ENCODE measurements at places on chromosomes 7 and 10.

DNA sequence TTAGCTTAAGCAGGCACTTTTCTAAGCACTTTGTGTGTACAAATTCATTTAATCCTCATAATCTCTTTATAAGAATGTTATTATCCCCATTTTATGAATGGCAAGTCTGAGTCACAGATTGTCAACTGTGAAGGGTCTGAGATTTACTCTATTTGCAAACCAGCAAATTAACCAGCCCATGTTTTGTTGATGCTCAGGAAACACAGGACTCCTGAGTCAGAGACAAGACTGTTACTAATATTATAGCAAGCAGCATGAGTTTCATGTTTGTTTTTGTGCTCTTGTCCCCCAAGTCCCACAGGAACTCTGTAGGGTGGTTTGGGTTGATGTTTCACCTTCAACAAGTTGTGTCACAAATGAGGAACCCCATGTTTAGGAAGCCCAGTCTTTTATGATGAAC is 182.0 kb upstream of the PPP1R3A start:
- no peak for DNase-seq

GRCh38 chr10:71159892-71160291 is 52.5 kb upstream of the UNC5B start:
- no peak for DNase-seq

DNA sequence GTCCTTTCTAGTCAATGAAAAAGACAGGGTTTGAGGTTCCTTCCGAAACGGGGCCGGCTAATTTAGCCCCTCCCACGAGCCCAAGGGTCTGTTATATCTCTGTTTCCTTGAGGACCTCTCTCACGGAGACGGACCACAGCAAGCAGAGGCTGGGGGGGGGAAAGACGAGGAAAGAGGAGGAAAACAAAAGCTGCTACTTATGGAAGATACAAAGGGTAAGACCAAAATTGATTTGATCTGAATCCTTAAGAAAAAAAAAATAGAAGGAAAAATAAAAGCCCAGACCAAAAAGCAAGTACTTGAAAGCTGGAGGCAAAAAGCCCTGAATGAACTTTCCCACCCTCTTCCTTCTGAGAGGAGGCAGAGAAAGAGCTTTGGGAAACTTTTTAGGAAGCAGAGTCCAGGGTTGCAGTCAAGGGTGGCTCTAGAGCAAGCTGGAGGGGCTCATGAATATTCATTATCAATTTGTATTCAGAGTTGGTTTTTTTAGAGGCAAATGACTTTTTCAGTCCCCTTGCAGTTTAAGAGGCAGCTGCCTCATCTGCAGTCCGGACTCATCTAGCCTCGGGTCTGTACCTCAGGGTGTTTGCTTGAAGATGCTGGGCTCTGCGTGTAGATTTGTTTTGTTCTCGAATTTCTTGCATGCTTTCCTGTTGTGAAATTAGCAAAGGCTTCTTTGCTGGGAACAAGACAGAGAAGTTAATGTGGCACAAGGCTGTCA is at the start of gene ENTPD1:
TSS of gene ENTPD1 (plus strand) at position 123 of the 721 bp plus-strand sequence. CDS start at position 200, 77 bp downstream.
- peak; percentile 66 for DNase-seq

DNA sequence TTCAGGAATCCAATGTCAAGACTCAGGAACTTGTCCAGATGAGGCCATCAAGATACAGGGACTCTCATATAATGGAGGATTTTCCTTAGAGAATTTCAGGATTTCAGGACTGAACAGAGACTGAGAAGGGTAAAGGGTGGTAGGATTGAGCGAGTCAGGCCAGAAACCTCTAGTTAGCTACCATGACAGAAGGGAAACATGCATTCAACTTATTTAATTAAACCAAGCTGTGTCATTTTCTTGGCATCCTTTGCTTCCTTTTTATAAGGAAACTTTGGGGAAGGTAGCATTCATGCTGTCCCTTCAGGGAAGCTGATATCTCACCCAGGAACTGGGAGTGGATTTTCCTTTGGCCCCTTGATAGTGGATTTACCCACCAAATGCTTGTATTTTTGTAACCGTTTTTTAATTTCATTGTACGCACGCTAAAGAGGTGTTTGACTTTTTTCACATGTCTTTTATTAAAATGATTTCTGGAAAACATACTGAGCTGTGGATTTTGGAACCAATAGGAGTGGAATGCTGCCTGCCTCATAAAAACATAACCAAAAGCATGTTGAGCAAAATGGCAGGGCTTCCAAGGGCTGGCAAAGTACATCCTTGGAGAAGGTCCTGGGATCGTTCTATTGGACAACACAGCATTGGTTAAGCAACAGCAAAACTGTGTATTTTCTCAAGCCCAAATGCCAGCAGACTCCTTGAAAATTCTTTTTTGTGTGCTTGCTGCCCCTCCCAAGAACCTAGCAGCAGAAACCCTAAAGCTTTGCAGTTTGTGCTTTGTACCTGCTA is 104.5 kb downstream of the CXCL12 start:
- no peak for DNase-seq

- DNase-seq = no peak
Observed at GRCh38 chr7:36865019-36865418, 140.7 kb upstream of the AOAH start.

DNA sequence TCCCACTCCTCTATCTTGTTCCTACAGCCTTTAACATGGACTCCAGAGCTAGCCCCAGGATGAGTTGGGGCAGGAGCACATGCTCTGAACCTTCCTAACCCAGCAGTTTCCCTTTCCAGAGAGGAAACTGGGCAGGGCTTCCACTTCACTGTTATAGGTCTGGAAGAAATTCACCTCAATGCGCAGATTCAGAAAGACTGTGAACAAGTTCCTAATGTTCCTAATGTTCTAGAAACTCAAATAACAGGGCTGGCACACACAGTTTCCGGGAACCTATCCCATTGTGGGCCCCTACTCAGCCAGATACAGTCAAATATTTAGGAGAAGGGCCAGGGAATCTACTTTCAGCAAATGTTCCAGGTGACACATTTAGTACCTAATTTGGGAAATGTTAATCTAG is 29.7 kb downstream of the ABCC2 start:
- no peak for DNase-seq
